ENCODE measurements at places on chromosomes 11 and 22.

DNA sequence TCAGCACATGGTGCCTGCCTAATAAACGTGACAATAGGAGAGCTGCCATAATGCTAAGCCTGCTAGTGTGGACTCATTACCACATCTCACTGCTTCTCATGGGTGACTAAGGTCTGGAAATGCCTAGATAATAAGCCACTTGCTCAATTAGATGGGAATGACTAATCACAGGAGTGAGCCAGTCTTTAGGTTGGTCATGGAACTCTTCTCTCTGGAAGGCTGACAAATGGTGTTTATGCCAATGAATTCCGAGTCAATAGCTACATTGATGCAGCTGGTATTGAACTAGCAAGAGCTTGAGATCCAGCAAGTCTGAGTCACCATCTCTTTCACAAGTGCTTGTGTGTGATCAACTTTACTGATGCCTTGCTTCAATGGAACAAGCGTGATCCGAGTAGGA, 334.9 kb downstream of the OPCML start:
- DNase-seq = no peak

GRCh38 chr11:3903207-3903896, 47.9 kb downstream of the STIM1 start:
- no peak for DNase-seq

- no peak for DNase-seq
Measured at GRCh38 chr22:36022697-36023096, 5.9 kb downstream of the RBFOX2 start.

GRCh38 chr11:99199341-99199740, 178.6 kb downstream of the CNTN5 start:
- DNase-seq = no peak

- DNase-seq = no peak
Measured at GRCh38 chr11:9839550-9839949, 175.7 kb downstream of the SWAP70 start.

GRCh38 chr22:40908895-40909294, 42.3 kb upstream of the RBX1 start:
- no peak for DNase-seq

- DNase-seq = peak; percentile 14
Measured at GRCh38 chr11:69010964-69011623, 2.0 kb downstream of the MRGPRF start.

DNA sequence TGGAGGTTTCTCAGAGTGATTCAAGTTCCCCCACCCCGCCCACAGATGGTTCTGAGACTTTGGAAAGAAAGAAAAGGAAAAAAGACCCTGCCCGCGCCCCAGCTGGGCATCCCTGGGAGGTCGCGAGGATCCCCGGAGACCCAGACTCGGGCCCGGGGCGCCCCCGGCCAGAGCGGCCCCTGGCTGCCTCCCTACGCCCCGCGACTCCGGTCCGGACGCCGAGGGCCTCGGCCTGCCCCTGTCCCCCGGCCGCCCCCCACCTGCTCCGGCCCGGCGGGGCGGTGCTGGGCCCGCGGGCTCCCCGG, 2.3 kb upstream of the AIFM3 start:
- DNase-seq = no peak

- DNase-seq = no peak
Measured at GRCh38 chr22:36569999-36570398, 41.0 kb upstream of the EIF3D start.

GRCh38 chr22:46068593-46069491, 81.5 kb upstream of the PPARA start:
- no peak for DNase-seq

DNA sequence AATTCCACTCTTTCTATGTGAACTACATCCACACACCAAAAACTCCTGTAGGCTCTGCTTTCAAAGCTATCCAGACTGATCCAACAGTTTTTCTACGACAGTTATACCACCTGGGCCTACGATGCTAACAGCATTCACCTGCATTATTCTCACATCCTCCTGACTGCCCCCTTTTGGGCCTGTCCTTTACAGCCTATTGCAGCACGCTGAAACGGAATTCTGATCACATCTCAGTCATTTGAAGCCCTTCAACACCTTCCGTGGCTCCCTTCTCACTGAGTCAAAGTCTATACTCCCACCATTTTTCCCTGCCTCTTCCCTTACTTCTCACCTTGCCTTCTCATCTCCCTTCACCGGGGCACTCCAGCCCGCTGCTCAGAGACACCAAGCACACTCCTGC, 791.3 kb upstream of the KIRREL3 start:
- no peak for DNase-seq

GRCh38 chr11:18063125-18063524, 17.1 kb upstream of the TPH1 start:
- DNase-seq = no peak

DNA sequence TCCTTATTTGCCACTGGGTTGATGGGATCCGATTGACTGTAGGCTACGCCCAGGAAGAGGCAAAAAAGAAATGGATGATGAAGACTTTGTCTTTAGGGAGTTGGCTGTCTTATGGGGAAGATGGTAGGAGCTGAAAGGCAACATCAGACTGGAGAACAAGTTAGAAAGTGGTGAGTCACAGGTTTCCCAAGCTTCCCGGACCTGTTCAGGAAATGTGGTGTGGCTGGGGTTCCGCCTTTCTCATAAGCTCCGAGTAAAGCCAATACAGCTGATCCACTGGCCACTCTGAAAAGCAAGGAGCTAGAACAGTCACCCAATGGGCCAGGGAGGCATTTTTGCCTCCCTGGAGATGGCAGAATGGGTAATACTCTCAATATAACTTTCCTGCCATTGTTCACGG, 194.5 kb downstream of the SNX19 start:
- no peak for DNase-seq

GRCh38 chr11:7279676-7280075, 28.0 kb downstream of the SYT9 start:
- no peak for DNase-seq

- DNase-seq = no peak
Measured at GRCh38 chr22:46280063-46280817, 12.4 kb downstream of the TTC38 start.

GRCh38 chr11:86211619-86212018, 32.9 kb upstream of the EED start:
- DNase-seq = no peak

GRCh38 chr11:12691473-12691872, 17.3 kb downstream of the TEAD1 start:
- no peak for DNase-seq

GRCh38 chr11:68584097-68584496, 100.2 kb upstream of the GAL start:
- peak; percentile 17 for DNase-seq

- no peak for DNase-seq
Measured at GRCh38 chr22:47736186-47737034, 974.0 kb downstream of the TBC1D22A start.

DNA sequence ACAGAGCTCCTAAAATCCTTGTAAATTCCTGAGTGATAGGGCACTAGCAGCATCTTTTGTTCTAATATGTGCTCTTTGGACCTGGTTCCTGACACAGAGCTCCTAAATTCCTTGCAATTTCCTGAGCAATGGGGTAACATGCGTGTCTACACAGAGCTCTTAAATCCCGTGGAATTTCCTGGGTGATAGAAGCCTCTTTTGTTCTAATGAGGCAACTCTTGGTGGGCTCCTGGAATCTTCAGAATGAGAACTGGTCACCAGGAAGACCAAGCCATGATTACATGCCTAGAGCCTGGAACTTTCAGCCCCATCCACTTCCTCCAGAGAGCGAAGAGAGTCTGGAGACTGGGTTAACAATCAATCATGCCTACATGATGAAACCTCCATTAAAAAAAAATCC, 19.0 kb downstream of the RSF1 start:
- no peak for DNase-seq

GRCh38 chr11:45766469-45766868, 38.5 kb upstream of the SLC35C1 start:
- no peak for DNase-seq

Measured in activated T-helper 1 cell treated with Interleukin-2 at 50 U/mL for 16 hours (primary cell).